ENCODE measurements at places on chromosomes 11 and 22. TPM values are rescaled to one million over a fixed set of nuclear protein-coding genes. Genes with fewer than 3 reads are reported as not detected.

GRCh38 chr11:14254533-14255237 is 104.3 kb downstream of the RRAS2 start:
- H3K4me1 ChIP-seq = no peaks in the 10 kb centered on the region
- no peak overlapping the region for H3K4me3 ChIP-seq
- no peak for DNase-seq
- no peaks in the 10 kb centered on the region for H3K36me3 ChIP-seq
- H3K27me3 ChIP-seq = peaks cover 4% of the 10 kb centered on the region
- H3K27ac ChIP-seq = no peak overlapping the region

Gene KIF18A
- 3.0 TPM for total RNA-seq

Gene PRRG4
- total RNA-seq = not detected

Gene OR8D4
- not detected for total RNA-seq
